ENCODE measurements at places on chromosomes 3 and 15.

DNA sequence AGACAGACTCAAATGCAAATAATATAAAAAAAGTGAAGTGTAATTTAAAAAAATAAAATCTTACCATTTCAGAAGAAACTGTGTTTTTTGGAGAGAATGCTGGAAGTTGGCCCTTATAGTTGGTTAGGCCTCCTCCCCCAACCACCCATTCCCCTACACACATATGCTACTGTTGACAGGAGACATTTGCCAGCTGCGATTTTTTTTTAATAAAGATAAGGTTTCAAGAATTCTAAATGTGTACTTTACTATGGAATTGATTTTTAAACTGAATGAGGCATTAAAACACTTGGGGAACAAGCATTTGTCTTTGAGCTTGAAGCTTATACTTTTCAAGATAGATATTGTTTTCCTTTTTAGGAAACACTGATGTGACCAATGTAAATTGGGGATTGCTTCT lies 4.4 kb upstream of the SSR3 start:
- no peak for DNase-seq

- DNase-seq = no peak
These were observed 18.2 kb downstream of the ABTB1 start for GRCh38 chr3:127690823-127691452.

DNA sequence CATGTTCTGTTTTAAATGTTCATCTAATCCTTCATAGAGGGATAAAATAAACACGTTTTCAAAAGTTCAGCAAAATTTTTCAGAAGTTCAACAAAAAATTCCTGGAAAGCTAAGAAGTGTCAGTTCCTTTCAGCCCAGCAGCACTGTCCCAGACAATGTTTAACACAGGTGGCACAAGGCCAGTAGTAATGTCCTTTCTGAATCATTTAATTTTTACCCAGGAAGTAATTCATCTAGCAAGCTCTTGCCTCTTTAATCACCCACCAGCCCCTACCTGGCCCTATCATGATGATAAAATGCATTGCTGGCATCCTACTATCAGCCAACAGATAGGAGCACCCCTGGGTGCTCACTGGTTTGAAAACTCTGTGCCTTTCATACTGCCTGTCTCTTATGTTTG lies 627.1 kb upstream of the ADAMTS9 start:
- DNase-seq = no peak

GRCh38 chr3:41575724-41576123 lies 376.4 kb downstream of the CTNNB1 start:
- no peak for DNase-seq

DNA sequence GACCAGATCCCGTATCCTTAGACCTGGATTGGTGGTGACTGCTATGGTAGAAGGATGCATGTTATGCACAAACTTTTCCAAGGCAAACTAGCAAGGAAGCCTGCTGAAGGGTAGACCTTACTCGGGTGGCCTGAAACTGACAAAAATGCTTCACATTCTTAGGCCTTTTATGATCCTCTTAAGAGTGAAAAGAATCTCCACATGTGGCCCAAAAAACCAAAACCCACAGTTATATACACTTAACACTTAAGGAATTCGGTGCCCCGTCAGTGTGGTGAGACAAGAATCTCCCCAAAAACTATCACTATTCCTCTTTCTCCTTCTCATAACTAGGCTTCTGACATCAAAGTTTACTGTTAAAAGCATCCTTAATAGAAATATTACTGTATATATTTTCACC lies 130.1 kb upstream of the SOX2 start:
- DNase-seq = no peak

- DNase-seq = no peak
These were observed 7.5 kb downstream of the ADPRH start for GRCh38 chr3:119586733-119587172.

- DNase-seq = no peak
These were observed 60.4 kb upstream of the RBM5 start for GRCh38 chr3:50028346-50028745.

DNA sequence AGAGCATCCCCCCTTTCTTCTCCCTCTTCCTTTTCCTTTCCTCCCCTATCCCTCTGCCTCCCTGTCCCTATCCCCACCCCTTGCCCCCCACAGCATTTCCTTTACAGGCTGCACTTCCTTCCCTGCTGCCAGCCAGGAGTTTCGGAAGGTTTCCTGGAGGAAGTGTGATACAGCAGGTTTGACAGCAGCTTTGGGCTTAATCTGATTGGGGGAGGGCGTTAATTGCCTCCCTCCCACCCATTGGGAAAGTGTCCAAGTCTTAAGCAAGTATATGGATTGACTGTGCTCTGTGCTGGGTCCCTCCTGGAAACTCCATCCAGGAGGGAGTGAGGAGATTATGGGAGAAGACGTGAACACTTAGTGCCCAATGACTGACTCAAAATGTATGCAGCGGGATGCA lies 1.8 kb downstream of the SCAMP5 start:
- DNase-seq = no peak

GRCh38 chr3:45081506-45082141 lies 55.5 kb downstream of the CLEC3B start:
- no peak for DNase-seq

DNA sequence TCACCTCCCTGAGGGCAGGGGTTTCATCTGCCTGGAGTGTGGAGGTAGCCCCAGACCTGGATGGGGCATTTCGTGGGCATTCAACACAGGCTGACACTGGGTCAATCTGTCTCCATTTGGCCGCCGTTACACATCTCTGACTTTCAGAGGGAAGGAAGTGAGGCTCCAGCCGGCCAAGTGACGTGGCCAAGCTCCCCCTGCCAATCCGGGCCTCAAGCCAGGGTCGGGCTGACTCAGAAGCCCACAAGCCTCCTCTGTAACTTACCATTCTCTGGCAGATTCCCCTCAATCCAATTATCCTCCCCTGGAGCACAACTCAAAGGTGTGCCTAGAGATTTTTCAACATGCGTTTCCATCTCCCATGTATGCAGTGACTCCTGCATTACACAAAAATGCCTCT lies 227.6 kb downstream of the KLF13 start:
- peak; percentile 63 for DNase-seq

GRCh38 chr3:161413127-161413854 lies 42.0 kb upstream of the SPTSSB start:
- peak; percentile 79 for DNase-seq

GRCh38 chr3:151276687-151277042 lies 1.7 kb downstream of the P2RY14 start:
- DNase-seq = no peak

DNA sequence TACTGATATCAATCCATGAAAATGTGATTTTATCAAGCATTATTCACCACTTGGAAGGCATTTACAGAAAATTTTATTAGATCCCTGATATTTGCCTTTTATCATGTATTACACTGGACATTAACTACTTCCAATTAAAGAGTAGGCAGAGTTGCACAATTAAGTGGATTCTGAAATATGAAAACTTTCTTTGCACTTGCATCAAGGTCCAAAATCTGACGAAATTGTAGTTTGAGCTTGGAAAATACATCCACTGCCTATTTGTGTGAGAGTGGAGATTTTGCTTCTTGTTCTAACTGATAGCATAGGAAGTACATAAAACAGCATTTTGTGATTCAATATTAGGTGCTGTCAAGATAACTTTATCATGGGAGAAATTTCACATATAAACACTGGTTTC lies 49.6 kb upstream of the SLC12A8 start:
- DNase-seq = no peak

- DNase-seq = no peak
These were observed 65.5 kb upstream of the FBN1 start for GRCh38 chr15:48710952-48711495.

GRCh38 chr3:45544717-45545296 lies 49.7 kb upstream of the LIMD1 start:
- DNase-seq = no peak

GRCh38 chr3:24316887-24317383 lies 177.7 kb downstream of the THRB start:
- no peak for DNase-seq

DNA sequence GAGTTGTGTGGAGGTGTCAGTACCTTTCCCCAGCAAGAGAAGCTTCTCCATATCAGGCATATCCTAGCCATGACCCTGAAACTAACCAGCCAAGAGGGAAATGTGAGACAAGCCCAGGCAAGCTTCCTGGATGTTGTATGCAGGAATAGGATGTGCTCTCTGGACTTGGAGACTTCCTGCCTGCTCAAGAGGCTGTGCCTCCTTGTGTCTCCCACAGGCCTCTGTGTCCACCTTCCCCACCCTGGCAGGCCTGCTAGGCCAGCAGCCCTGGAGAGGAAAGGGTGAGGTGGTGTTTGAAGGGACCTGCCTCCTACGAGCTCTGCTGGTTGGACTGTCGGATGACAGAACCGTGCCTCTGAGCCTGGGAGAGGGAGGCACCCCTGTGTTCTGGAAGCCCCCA lies 2.1 kb upstream of the DYNLT2B start:
- DNase-seq = no peak

- no peak for DNase-seq
These were observed 10.2 kb upstream of the ITPKA start for GRCh38 chr15:41483519-41483918.

DNA sequence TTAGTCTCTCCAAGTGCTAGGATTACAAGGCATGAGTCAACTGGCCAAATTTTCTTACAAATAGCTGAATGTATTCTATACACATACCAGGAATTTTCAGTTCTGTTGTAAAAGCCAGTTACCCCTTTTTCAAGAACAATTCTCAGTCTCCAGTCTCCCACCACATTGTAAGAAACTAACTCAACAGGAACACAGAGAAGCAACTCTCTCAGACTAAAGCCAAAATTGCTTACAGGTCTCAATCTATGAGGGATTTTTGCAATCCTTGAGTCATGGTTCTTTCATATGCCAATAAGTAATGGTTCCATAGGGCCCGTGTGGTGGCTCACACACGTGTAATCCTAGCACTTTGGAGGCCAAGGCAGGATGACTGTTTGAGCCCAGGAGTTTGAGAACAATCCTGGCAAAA lies 8.5 kb downstream of the IP6K2 start:
- DNase-seq = no peak

DNA sequence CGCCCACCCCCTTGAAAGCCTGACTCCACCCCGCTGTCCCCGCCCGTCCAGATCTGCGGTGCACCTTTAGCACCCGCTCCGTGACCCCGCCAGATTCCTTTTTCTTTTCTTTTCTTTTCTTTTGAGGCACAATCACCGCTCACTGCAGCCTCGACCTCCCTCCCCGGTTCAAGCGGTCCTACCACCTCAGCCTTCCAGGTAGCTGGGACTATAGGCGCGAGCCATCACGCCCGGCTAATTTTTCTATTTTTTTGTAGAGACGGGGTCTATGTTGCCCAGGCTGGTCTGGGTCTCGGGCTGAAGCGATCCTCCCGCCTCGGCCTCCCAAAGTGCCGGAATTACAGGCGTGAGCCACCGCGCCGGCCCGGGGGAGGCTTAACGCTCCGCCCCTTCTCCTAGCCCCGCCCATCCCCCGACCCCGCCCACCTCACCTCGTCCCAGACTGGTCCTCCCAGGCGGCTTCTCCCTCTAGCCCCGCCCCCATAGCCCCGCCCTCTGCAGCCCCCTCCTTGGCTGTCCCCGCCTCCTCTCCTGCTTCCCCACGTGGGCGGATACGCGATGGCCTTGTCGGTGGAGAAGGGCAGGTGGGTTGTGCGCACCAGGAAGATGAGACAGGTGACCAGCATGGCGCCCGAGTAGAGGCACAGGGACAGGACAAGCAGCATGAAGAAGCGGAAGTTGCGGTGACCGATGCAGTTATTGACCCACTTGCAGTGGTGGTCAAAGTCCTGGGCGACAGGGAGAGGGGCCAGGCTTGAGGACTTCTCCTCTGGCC lies 3.2 kb downstream of the ZDHHC19 start:
- no peak for DNase-seq

DNA sequence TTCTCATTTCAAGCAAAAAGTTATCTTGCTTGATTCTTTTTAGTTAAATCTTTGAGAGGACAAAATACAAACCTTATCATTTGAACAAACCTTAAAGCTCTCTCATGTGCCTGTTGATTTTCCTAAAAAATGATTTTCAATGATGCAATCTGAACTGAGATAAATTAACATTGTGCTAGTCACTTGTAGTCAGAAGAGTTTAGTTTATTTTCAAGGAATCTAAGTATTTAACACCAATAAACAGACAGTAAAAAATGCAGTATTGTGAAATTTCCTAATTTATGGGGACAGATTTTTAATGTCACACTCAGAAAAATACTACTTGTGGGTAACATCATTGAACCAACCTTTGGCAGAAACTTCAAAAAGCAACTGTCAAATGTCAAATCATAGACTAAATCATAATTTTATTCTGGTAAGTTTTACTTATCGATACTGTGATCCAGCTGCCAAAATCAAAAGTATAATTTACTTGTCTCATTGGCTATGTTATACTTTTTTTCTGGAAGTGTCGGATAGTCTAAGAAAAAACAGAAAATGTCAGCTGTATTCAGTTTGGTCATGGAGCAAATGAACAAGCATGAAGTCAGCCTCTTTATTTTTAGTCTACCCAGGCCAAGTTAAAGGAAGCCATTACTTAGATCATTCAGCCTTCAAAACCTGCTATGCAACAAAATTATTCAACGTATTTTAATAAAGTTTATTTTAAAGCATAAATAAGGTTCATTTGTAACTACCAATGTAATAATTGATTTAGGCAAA lies 52.4 kb upstream of the FNDC3B start:
- DNase-seq = no peak

DNA sequence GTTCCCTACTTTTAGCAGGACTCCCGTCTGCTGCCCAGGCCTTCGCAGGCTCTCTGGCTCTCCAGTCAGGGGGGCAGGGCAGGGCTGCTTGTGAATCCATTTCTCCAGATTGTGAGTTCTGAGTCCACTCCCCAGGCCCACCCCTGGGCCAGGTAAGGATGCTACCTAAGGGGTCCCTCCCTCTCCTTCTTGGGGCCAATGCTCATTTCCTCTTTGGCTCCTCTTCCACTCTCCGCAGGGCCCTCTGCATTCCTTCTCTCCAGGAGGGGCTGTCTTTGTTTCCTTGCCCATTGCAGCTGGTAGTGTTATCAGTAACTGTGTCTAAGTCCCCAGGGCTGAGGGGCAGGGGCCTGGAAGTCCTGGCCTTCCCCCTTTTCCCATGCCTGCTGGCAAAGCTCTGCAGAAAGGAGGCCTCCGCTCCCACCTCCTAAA lies 13.0 kb upstream of the CACNA2D2 start:
- no peak for DNase-seq

DNA sequence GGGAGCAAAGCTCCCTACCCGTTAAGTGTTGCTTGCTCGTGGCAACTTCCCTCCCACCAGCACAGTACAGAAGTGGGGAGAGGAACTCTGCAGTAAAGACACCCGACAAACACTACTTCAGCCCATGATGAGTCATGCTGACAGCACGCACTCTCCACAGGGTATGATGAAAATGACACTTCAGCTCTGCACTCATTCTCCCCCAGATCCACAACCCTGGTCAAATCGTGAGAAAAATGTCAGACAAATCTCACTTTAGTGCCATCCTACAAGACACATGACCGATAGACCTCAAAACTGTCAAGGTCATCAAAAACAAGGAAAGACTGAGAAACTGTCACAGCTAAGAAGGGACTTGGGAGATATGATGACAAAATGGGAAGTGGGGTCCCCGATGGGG lies 278.9 kb downstream of the OCA2 start:
- DNase-seq = no peak
